ENCODE measurements at places on chromosomes 6 and 20. TPM values are rescaled to one million over a fixed set of nuclear protein-coding genes. Genes with fewer than 3 reads are reported as not detected.
A peak's percentile ranks its signal among the peaks of the same experiment; 100 is the strongest.

DNA sequence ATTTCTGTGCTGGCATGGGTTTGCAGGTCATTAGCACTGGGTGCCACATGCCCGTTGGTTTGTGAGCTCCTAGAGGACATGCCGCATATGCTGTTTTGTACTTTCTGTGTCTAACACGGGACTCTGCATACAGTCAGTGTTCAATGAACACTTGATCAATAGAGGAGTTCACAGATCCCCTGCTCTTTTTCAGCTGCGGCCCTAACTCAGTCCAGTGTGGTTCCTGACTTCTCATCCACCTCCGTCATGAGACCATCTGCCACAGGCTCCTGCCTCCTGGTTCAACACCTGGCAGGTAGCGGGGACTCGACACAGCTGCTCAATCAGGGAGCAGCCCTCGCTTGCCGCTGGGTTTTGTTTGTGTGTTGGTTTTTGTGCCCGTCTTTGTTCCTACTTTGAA lies 13.8 kb upstream of the BMP7 start:
- H3K27me3 ChIP-seq = peaks cover 7% of the 10 kb centered on the region
- no peaks in the 10 kb centered on the region for H3K36me3 ChIP-seq
- no peak overlapping the region for H3K4me3 ChIP-seq
- no peak overlapping the region for H3K27ac ChIP-seq

DNA sequence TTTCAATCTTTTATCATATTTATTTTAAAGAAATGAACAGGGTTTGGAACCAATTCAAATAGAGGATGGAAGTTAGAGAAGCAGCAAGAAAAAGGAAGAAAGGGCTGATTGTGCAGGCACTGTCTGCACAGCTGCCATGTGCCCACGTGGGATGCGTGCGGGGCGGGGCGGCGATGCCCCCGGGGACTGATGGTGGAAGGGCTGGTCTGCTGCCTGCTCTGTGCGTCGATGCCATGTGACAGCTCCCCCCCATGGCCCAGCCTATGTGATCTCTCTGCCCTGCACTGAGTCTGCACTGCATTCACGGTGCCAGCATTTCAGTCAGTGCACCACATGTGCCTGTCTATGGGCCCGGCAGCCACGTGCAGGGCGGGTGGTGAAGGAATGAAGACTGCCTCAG lies 96.4 kb downstream of the IRF4 start:
- H3K27ac ChIP-seq = no peak overlapping the region
- no peaks in the 10 kb centered on the region for H3K27me3 ChIP-seq
- H3K4me3 ChIP-seq = no peak overlapping the region
- no peaks in the 10 kb centered on the region for H3K4me1 ChIP-seq
- DNase-seq = no peak

DNA sequence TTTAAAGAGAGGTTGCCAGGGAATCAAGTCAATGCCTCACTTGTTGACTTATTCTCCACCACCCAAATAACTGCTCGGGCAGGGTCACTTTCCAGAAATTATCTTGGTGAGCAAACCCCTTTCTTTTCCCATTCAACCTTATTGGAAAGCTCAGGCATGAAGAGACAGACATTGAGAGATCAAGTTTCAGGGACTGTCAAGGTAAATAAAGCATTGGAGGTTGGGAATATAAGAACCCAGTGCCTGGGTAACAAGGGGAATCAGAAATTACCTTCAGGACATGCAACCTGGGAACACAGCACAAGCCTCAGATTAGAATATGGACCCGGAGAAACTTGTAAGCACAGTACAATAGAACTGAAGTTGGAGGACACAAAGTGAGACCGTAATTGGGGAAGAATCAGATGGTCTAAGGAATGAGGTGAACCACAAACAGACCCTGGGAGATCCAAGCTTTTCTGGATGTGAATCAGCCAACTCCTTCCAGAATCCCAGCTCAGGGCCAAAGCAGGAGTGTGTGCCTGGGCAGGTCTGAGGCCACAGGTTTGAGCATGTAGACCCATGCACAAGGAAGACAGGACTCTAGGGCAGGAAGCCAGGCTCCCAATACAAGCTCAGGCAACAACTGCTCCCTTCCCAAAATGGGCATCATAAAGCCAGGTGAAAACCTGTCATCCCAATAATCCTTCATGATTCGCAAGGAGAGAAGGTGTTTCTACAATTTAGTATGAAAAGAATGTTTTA lies 512.8 kb downstream of the MAFB start:
- no peaks in the 10 kb centered on the region for H3K4me1 ChIP-seq
- no peak overlapping the region for H3K27ac ChIP-seq
- DNase-seq = no peak
- no peak overlapping the region for H3K4me3 ChIP-seq
- H3K27me3 ChIP-seq = no peaks in the 10 kb centered on the region

- no peaks in the 10 kb centered on the region for H3K4me1 ChIP-seq
- no peak overlapping the region for H3K27ac ChIP-seq
- peak; percentile 32 for DNase-seq
- H3K4me3 ChIP-seq = no peak overlapping the region
- no peaks in the 10 kb centered on the region for H3K36me3 ChIP-seq
These were observed 229.1 kb upstream of the FLRT3 start for GRCh38 chr20:14566505-14566904.

GRCh38 chr20:38706509-38706908 lies 17.8 kb upstream of the SLC32A1 start:
- no peaks in the 10 kb centered on the region for H3K4me1 ChIP-seq
- H3K27ac ChIP-seq = no peak overlapping the region
- no peak overlapping the region for H3K4me3 ChIP-seq
- no peaks in the 10 kb centered on the region for H3K36me3 ChIP-seq
- no peak for DNase-seq
- H3K27me3 ChIP-seq = peaks cover 7% of the 10 kb centered on the region

DNA sequence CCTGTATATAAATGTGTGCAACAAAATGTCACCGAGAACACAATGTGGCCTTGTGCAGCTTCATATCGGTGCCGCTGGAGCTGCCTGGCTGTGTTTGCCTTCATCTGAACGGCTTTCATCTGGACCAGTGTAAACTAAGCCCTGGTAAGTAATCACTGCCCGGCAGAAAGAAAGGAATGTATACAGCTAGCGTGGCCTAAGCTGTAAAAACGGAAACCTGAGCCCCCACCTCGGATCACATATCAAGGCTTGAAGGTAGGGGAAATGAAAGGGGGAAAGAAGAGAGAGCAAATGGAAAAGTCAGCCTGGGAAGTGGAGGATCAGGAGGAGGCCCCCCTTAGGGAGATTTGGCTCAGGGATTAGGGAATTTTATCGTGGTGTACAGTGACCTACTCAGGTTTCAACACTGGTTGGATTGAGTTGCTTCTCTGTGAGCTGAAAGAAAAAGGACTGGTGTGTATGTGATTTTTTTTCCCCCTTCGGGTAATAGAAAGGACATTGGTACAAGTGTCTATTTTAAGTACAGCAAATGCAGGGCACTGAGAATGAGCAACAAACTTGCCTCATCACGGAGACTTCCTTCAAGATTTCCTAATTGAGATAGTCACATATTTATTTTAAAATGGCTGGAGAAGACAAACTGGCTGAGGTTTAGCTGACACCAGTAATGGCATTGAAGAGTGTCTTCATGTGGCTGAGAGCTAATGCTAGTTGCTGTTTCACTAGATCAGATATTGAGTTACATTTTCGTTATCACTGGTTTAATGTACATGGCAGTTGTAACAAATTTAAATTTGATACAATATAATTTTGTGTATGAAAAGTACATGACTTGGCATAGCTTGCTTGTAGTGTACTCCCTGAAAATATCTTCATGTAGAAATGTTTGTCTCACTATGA lies 3.5 kb downstream of the SOBP start:
- no peaks in the 10 kb centered on the region for H3K36me3 ChIP-seq
- H3K27me3 ChIP-seq = peaks cover 38% of the 10 kb centered on the region
- no peak for DNase-seq
- H3K4me1 ChIP-seq = peaks cover 42% of the 10 kb centered on the region

DNA sequence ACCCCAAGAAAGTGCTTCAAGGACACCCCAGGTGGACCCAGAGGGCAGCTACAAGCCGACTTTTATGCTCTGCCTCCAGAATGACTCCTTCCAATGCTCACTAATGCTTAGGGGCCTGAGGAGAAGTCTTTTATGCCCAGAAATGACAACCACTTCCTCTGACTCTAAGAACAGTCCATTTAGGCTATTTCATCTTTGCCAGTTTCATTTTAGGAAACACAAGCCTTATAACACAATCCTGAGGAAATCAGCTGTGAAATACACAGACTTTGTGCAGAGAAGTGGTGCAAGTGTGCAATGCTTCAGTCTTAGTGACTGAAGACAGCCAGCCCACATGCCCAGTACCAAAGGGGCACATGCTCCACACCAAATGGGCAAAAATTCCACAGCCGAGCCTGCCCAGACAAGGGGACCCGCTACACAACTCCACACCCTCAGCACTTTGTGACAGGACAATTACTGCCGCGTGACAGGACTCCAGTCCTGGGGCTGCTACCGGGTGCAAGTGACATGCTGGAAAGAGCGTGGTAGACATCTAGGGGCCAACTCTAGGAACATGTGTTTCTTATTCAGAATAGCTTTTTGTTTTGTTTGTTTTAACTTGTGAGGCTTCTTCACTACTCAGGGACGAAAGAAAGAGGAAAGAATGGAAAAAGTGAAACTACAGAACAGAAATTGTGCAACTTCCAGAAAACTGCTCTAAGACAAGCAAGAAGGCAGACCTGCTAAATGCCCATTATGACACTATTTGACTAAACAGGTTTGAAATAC lies 28.2 kb upstream of the PLAGL1 start:
- peak overlapping the region; percentile 66 for H3K4me3 ChIP-seq
- H3K36me3 ChIP-seq = no peaks in the 10 kb centered on the region
- H3K27ac ChIP-seq = no peak overlapping the region
- H3K27me3 ChIP-seq = no peaks in the 10 kb centered on the region

Gene STMND1
- total RNA-seq = not detected

Gene TFAP2D
- not detected for total RNA-seq

Gene HAO1
- total RNA-seq = not detected

Gene SLC32A1
- not detected for total RNA-seq

Measured in osteoblast (primary cell).